Neural crest cell (in vitro differentiated cells): ENCODE measurements at places on chromosomes 2 and 18.

- no peak for DNase-seq
Observed at GRCh38 chr2:109062859-109063700, 65.9 kb upstream of the SH3RF3 start.

GRCh38 chr2:30968660-30969397, 161.6 kb upstream of the CAPN13 start:
- DNase-seq: no peak

DNA sequence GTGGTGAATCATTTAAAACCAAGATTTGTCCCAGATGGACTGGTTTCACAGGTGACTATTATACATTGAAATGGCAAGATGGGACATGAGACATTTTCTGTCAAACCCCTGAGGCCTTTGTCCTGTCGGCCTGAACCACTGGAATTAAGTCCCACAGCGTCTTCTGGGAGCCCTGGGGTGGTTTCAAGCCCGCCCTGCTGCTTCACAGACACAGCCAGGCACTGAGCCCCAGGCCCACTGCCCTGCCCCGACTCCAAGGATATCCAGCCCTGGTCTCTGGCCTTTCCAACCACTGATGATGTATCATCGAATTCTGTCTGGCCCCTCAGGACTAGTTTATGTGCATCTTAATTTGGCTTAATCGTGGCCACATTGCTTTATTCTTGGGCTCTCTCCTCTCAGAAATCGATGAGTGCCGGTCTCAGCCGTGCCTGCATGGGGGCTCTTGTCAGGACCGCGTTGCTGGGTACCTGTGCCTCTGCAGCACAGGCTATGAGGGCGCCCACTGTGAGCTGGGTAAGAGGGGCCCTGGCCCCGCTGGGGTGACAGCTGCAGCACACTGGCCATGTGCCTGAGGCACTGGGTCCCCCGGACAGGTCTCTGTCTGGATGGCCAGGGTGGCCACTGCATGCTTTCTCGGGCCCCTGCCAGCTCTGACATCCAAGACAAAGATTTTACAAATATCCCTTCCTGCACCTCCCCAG, 39.5 kb downstream of the MTERF4 start:
- DNase-seq: no peak

DNA sequence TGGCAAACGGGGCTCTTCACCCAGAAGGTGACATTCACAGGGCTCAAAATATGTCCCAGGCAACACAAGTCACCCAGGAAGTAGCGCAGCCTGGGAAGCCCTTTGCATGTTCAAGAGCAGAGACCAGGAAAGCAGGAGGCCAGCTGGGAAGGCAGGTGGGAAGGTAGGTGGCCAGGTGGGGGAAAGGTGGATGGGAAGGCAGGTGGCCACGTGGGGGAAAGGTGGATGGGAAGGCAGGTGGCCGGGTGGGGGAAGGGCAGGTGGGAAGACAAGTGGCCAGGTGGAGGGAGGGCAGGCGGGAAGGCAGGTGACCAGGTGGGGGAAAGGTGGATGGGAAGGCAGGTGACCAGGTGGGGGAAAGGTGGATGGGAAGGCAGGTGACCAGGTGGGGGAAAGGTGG, 102.7 kb downstream of the ZNF516 start:
- no peak for DNase-seq

DNA sequence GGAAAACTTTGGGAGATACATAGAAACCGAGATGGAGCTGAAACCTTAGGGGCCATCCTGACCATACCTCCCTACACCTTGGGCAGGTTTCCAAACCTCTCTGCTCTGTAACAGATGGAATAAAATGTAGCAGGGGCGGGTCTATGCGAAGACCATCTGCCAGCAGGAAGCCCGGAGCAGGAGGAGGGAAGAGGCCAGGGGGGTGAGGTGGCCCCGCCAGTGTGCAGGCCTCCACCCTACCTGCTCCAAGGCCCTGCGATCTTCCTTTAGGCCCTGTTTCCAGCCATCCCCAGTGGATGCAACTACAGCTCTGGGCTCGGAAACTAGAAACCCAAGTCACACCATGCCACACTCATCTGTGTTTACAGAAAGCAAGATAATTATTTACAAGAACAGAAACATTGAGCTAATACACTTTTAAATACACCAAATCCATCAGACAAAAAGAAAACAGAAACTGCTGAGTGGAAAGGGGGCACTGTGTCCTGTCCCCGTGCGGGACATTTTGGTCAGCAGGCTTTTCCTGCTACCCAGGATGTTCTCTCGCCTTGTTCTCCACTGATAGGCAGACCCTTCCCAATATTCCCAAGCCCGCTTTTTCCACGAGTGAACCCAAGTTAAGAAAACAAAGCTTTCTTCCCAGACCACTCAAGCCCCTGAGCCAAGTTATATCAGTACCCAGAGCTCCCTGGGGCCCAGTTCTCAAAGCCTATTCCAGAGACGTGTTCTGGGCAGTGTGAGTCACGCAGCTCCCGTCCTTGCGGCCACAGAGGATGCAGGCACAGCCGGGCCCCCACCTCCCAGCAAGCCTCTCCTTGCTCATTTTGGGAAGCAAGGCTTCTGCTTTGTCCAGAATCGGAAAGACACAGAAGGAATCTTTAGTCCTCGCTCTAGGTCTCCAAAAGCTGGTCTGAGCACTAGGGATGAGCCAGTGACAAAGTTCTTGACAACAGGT, 17.3 kb downstream of the CIB4 start:
- no peak for DNase-seq

- no peak for DNase-seq
Observed at GRCh38 chr2:219912491-219912921, 285.1 kb downstream of the SLC4A3 start.

GRCh38 chr2:58985541-58985940, 744.4 kb upstream of the FANCL start:
- no peak for DNase-seq
